ENCODE measurements at places on chromosomes 1 and 21. TPM values are rescaled to one million over a fixed set of nuclear protein-coding genes. Genes with fewer than 3 reads are reported as not detected.
A peak's percentile ranks its signal among the peaks of the same experiment; 100 is the strongest.

DNA sequence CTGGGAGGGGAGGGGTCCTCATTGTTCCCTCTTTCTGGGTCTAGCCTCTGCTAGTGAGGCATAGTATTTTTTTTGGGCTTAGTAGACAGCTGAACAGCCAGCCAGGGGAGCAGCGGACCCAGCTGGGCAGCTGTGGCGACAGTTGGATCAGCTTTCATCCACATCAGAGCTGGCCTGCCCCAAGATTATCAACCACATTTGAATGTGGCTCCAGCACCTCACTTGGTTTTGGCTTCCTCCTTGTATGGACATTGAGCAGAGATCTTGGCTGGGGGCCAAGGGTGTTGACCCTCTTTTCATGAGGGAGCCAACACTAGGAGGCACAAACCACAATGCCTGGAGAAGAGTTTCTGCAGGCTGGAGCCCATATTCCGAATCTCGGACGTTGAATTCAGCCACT is 25.0 kb downstream of the WNT4 start:
- peak; percentile 80 for DNase-seq

DNA sequence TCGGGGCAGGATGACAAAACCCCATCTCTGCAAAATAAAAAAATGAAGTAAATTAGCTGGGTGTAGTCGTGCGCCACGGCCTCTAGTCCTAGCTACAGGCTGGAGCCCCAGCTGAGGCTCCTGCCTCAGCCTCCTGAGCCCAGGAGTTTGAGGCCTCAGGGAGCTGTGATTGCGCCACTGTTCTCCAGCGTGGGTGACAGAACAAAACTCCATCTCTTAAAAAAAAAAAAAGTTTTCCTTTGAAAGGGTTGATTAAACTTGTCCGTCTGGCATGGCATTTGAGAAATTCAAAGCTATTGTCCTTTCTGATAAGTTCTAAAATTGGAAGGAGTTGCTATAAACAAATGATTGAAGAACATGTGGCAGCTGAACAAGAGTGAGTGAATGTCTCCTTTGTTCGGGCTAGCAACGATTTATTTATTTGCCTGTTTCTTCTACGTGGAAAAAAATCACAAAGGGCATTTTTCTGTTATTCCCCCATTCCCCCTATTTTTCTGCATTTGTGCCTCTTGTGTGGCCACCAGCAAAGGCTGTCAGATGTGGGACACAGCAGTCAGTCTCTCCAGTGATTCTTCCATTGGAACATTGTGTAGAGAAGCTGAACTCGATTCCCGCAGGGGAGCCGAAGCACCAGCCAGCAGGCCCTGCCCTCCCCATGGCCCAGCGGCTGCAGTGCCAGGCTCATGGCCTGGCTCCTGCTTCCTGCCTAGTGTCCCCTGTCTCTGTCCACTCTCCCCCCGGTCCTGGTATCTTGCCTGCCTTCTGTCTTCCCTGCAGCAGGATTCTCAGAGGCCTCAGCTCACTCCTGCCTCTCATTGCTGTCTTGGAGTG is 21.5 kb upstream of the PWP2 start:
- no peak for DNase-seq

- no peak for DNase-seq
Observed at GRCh38 chr1:31989964-31990363, 23.7 kb upstream of the KHDRBS1 start.

Gene SPRR3
- total RNA-seq: not detected

DNA sequence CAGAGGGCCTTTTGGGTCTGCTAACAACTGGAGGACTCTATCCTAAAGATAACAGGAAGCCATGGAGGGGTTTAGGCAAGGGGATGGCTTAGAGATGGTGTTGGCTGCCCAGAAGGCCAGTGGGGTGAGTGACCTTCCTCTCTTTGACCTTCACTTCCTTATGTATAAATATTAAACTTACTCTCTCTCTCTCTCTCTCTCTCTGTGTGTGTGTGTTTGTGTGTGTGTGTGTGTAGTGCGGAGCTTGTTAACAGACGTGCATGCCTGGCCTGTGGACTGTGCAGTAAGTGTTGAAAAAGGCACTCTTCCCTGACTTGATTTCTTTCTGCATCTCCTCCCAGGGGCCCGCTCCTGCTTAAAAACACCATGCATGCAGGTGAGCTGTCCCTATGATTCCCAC is 10.0 kb downstream of the MROH7 start:
- DNase-seq: no peak

Gene ZNF436
- 115 TPM for total RNA-seq

GRCh38 chr1:161073474-161074121 is 3.9 kb upstream of the ARHGAP30 start:
- DNase-seq: no peak

- DNase-seq: no peak
Observed at GRCh38 chr1:108071601-108072000, 106.6 kb upstream of the VAV3 start.

GRCh38 chr1:175862408-175862807 is 119.0 kb upstream of the TNR start:
- DNase-seq: no peak

Gene RGS7
- 0.63 TPM for total RNA-seq

GRCh38 chr1:180981596-180982387 is 40.9 kb downstream of the STX6 start:
- DNase-seq: no peak

DNA sequence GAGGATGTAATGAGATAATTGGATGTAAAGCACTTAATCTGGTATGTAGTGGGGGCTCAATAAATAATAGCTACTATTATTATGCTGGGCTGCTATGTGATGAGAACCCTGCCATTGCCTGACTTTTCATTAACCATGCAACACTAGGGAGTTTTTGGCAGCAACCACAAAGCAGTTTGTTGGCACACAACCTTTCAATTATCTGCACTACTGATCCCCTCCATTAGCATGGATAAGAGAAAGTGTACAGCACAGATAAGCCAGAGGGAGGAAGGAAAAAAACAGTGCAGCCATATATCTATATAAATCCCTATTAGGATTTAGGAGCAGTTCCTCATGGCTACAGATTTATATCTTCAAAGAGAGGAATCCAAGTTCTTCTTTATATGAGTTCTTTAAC is 498.5 kb downstream of the NUF2 start:
- peak; percentile 17 for DNase-seq

Gene KCNK2
- total RNA-seq: 64.3 TPM

Gene OR2T11
- total RNA-seq: not detected

Gene SELENBP1
- 70.5 TPM for total RNA-seq

- peak; percentile 73 for DNase-seq
Observed at GRCh38 chr1:243882276-243882675, 32.2 kb upstream of the AKT3 start.

DNA sequence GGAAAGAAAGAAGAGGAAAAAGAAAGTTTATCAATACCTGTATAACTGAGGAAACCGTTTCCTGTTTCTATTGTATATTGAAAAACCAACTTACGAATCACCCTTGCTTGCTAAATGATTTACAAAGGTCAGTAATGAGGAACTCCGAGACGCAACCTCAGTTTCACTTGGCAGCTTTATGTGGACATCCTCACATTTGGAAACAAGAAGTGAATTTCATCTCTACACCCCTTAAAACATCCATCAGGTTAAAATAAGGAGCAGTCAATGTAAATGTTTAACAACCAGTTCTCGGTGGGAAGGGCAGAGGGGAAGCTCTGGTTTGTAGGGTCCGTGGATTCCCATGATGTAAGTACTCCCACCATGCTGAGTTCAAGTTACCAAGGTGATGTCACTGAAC is 481.7 kb upstream of the RUNX1 start:
- no peak for DNase-seq

Gene ST3GAL3
- total RNA-seq: 20.1 TPM

Gene ANGPTL7
- 0.65 TPM for total RNA-seq

DNA sequence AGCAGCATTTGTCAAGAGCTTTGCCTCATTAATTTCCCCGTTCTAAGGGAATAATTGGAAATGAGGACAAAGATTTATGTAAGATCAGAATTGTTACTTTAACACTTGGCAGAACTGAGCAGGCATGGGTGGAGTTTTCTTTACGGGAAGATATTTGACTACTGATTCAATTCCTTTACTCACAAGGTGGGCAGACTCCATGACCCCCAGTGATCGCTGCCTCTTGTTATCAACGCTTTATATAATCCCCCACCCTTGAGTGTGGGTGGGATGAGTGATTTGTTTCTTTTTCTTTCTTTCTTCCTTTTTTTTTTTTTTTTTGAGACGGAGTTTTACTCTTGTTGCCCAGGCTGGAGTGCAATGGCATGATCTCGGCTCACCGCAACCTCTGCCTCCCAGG is 65.3 kb upstream of the TENT5B start:
- no peak for DNase-seq

- DNase-seq: no peak
Observed at GRCh38 chr1:10592373-10592772, 117.6 kb downstream of the PEX14 start.

DNA sequence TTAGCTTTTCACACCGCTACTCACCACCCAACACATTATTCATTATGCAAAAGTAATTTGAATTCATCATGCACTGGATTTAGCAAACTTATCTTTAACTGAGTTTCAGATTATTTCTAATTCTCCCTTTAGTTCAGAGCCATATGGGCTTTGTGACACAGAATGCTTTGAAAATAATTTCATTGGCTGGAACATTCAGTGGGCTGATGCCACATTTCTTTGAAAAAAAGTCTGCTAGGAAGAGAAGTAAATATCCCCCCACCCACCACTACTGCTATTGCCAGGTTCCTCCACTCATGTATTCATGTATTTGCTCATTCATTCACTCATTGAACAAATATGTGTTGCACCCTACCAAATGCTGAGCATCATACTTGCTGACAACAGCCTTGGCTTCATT is 280.5 kb downstream of the DSCAM start:
- DNase-seq: no peak

Gene DHCR24
- 123 TPM for total RNA-seq

Gene TMEM52
- not detected for total RNA-seq

Gene TRIM58
- total RNA-seq: 0.09 TPM

DNA sequence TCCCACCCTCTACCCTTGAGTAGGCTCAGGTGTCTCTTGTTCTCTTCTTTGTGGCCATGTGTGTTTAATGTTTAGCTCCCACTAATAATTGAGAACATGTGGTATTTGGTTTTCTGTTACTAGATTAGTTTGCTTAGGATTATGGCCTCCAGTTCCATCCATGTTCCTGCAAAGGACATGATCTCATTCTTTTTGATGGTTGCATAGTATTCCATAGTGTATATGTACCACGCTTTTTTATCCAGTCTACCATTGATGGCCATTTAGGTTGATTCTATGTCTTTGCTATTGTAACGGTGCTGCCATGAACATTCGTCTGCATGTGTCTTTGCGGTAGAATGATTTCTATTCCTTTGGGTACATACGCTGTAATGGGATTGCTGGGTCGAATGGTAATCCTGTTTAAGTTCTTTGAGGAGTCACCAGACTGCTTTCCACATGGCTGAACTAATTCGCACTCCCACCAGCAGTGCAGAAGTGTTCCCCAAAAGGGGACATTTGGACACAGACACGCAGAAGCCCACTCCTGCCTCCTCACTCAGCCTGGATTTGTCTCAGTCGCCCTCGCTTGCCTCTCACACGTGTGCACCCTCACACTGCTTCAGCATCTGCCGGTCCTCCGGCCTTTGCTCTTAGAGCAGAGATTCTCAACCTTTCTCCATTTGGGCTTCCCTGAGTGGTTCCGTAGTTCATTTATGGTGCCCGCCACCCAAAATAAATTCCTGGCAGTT is 3.7 kb downstream of the MX2 start:
- no peak for DNase-seq

DNA sequence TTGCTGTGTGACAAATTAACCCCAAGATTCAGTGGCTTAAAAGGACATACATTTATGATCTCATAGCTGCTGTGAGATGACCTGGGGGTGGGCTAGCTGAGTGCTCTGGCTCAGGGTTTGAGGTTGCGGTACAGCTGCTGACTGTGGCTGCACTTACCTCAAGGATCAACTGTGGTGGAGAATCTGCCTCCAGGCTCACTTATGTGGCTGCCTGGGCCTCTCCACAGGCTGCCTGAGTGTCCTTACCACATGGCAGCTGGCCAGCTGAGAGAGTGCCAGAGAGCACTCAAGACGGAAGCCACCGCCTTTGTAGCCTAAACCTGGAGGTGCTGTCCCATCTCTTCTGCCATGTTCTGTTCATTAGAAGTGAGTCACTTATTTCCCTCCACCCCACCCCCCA is 5.7 kb downstream of the LRRC71 start:
- DNase-seq: no peak

GRCh38 chr1:242470774-242471173 is 53.7 kb downstream of the PLD5 start:
- DNase-seq: no peak

GRCh38 chr1:153431427-153431826 is 15.1 kb downstream of the S100A7A start:
- DNase-seq: no peak

DNA sequence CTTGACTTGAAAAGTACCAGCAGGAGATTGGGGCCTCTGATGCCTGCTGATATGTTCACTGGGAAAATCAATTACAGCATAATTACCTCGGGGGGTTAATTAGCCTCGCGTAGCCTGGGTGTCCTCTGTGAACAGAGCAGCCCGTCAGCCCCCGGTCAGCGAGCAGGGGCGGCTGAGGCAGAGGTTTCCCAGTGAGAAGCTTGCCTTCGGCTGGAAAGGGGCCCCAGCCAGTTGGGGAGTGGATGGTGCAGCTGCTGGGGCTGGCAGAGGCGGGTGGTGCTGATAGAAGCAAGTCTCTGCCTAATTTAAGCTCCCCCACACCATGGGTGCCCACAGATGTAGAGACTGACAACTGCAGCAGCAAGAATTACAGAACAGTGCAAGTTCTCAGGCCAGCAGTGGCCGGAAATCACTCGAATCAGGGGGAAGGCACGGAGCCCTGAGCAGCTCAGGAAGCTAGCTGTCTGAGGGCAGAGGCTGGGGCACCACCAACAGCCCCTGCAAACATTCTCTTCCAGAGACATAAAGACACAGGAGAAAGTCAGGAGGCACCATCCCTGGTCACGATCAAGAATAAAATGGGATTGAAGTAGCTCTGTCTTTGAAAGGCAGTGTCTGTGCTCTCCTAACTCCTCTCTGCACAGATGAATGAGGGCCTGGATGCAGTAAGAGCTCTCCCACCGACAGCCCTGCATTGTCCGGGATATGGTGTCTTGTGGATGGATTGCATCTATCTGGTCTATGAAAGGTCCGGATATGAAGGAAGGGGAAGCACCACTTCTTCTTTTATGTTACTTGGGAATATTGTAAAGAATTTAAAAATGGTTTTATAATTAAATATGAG is 166.5 kb upstream of the CD34 start:
- no peak for DNase-seq

DNA sequence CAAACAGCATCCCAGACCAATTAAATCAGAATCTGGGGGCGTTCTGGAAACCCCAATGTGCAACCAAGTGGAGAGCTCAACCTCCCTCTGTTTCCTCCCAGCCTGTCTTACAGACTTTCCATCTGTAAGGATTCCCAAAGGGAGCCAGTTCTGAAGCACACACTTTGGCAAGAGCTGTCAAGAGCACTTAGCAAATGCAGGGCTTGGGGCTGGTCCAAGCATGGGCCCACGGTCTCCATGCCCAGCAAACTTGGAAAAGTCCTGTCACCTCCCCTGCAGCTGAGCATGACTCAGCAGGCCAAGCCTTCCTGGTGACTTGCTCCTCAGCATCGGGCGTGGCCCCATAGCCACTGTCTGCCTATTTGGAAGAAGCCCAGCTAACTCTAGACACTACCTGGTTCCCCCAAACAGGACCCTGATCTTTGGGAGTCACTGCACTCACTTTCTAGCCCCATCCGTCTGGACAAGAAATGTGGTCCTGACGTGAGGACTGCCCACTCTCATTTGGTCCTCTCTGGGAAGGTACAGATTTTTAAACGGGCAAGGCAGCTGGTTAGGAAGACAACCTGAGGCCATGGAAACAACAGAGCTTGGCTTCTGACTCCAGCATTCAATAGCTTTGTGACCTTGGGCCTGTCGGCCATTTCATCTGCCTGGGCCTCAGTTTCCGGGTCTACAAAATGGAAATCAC is 16.9 kb downstream of the SLC2A1 start:
- DNase-seq: peak; percentile 85
